ENCODE measurements at places on chromosomes 6 and 20.

DNA sequence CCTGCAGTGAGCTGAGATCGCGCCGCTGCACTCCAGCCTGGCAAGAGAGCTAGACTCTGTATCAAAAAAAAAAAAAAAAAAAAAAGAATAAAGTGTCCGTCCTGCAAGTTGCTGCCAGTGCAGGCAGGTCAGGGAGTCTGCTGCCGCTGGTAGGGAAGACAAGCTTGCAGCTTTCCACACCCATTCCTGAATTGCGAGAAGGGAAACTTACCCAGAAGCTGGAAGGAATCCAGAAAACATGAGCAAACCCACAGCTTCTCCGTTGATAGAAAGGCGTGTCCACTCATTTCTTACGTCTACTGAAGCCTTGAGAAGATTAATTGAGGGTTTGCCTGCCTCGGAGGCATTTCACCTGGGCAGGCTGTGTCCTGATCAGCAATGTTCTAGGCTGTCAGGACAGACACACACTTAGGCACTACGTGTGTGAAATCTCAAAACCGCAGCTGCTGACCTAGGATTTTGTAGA is 61.6 kb upstream of the DSP start:
- DNase-seq, result no peak

DNA sequence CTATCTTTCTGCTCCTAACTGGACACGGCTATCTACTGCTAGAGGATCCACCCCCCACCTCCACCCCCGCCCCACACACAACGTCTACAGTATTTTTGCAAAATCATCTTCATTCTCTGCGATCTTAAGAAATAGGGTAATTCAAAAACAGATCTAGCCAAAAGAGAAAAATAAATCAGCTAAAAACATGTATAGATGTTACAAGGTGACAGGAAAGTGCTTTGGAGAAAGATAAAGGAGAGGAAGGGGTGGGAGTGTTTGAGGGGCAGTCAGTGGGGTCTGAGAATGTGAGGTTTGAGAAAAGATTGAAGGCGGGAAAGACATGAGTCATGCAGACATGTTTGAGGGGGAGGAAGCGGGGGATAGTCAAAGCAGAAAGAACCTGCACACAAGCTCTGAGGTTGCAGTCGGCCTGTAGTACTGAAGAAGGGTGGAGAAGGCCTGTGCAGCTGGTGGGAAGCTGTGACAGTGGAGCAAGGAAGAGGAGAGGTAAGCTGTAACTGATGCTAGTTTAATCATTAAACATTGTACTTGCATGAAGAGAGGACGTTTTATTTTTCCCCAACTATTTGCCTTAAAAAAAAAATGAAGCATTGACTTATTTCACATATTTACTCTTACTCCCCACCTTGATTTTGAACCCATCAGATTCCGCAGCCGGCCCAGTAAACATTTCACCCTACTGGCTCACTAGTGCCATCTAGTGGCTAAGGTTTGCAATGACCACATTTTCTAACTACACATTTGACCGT is 332.6 kb downstream of the ADGRB3 start:
- DNase-seq, result peak; percentile 44

- no peak for DNase-seq
These were observed 13.1 kb downstream of the ITPR3 start for GRCh38 chr6:33634161-33634727.

DNA sequence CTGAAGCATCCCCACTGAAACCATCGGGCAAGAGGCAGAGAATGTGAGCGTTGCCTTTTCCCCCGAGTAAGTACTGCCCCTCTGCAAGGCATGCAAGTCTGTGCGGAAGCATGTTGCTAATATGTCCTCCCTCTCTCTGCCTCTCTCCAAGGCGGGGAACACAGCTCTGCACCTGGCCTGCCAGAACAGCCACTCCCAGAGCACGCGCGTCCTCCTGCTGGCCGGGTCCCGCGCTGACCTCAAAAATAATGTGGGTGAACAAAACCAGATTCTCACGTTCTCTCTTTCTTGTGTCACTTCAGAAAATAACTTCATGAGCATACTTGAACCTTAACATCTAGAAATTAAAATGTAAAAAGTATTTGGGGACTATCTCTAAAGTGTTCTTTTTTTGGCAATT is 26.4 kb downstream of the LYRM2 start:
- DNase-seq, result no peak

DNA sequence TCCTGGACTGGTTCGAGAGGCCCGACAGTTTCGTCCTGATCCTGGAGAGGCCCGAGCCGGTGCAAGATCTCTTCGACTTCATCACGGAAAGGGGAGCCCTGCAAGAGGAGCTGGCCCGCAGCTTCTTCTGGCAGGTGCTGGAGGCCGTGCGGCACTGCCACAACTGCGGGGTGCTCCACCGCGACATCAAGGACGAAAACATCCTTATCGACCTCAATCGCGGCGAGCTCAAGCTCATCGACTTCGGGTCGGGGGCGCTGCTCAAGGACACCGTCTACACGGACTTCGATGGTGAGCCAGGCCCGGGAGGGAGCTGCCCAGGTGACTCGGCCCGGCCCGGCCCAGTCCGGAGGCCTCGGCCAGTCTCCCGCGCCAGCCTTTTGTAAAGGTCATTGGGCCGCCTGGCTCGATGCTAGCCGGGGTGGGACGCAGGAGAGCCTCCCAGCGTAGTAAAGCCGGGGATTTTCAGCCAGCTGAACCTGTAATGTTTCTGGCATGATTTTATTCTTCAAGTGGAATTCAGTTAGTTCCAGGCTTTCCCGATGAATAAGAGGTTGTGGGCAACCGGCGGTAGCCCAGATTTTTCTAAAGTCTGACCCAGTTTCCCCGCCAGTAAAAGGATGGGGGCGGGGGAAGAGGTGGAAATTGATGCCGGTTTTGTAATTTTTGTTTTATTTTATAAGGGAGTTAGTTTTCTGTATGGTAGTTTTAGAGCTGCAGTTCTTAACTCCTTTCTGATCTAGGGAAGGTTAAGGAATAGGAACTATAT is 1.4 kb downstream of the PIM1 start:
- peak; percentile 60 for DNase-seq

GRCh38 chr20:8470156-8470555 is 338.1 kb downstream of the PLCB1 start:
- DNase-seq, result no peak

DNA sequence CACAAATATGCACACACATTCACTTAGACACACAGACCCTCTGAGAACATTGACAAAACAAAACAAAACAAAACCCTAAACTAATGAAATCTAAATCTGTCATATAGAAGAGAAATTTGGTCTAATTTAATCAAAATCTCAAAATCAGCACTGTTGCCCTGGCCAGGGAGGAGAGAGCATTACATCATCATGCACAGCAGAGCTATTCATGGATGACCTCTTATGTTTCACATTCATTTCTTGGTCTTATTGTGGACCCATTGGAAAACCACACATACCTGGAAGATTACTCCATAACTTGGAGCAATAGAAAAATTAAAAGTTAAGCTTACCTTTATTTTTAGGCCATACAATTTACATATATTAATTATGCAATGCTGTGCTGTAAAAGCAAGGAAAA is 1223.6 kb upstream of the GJE1 start:
- no peak for DNase-seq

DNA sequence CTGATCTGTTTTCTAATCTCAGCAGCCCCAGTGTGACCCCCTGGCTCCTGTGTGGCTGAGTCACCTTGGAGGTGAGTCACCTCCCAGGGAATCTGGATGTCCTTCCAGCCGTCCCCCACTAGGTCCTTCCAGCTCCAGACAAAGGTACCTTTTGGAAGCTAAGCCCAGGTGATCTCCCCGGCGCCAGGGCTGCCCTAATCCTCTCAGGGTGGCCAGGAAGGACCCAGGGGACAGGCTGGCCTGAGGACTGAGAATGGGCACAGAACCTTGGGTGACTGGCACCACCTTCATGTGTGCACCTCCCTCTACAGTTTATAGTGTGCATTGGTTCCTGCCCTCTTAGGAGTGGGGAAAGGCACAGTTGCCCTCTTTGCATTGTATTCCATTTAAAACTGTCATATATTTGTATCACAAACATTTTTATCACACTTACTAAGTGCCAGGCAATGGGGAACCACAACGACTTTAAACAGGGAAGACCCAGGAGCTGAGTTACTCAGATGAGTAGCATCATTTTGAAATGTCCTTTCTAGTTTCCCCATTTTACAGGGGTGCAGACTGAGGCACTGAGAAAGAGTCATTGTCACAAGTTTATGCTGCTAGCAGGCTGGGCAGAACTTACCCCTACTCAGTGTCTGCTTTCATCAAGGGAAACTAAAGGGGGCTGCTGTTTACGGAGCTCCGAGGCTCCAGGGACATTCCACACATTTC is 2.6 kb upstream of the BPIFB4 start:
- peak; percentile 30 for DNase-seq

DNA sequence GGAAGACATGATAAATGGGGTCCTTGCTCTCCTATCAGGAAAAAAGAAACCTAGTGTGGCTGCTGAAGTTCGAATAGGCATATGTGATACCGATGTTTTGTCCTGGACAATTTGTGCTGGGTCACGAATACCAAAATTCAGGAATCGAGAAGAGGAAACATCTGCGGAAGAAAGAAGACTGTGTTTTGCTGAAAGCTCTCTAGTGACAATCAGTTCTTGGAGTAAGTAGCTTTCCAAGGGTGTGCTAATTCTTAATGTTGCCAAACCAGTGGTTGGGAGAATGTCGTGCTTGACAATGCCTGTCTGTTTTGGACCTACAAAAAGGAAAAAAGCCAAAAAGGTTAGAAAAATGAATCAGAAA is 956.1 kb downstream of the PHF3 start:
- DNase-seq, result no peak
